A549 treated with CORT108297 at 1 μM for 4 hours (cell line): ENCODE measurements at places on chromosomes 3 and 15. TPM values are rescaled to one million over a fixed set of nuclear protein-coding genes. Genes with fewer than 3 reads are reported as not detected.

The TMCO5A gene
- total RNA-seq = not detected in 5 replicates

The STRA6 gene
- 49.3 to 82.9 TPM (median 77.0 TPM) in 5 replicates for total RNA-seq

The SPINK8 gene
- not detected in 5 replicates for total RNA-seq

The ZIC1 gene
- 0.06 to 0.20 TPM in 2 of 5 replicates, not detected in the others for total RNA-seq

The EBLN2 gene
- 0.37 to 0.67 TPM (median 0.50 TPM) in 5 replicates for total RNA-seq

The EFCC1 gene
- total RNA-seq = 0.03 TPM in 1 of 5 replicates, not detected in the others

The CPNE9 gene
- 0.09 to 0.24 TPM (median 0.14 TPM) in 5 replicates for total RNA-seq

The IL17RB gene
- 0.77 to 1.1 TPM (median 0.85 TPM) in 5 replicates for total RNA-seq

The GBE1 gene
- total RNA-seq = 23.6 to 31.0 TPM (median 27.3 TPM) in 5 replicates

The CCDC39 gene
- not detected in 5 replicates for total RNA-seq

The ROPN1 gene
- total RNA-seq = not detected in 5 replicates

The NEO1 gene
- 28.9 to 36.4 TPM (median 34.9 TPM) in 5 replicates for total RNA-seq

The GNB5 gene
- 47.9 to 54.6 TPM (median 51.7 TPM) in 5 replicates for total RNA-seq

The RAB6B gene
- 0.96 to 2.7 TPM (median 2.0 TPM) in 5 replicates for total RNA-seq

The PPP2R3A gene
- 1.8 to 3.3 TPM (median 2.7 TPM) in 5 replicates for total RNA-seq

The AGBL1 gene
- total RNA-seq = not detected in 5 replicates
